Stimulated activated CD8-positive, alpha-beta memory T cell treated with anti-CD3 and anti-CD28 coated beads, Interleukin-7, amount 100 ng/mL, for 4 hours (primary cell): ENCODE measurements at places on chromosomes 6 and 20.

GRCh38 chr6:131976545-131977061, 25.4 kb upstream of the CCN2 start:
- DNase-seq: no peak

DNA sequence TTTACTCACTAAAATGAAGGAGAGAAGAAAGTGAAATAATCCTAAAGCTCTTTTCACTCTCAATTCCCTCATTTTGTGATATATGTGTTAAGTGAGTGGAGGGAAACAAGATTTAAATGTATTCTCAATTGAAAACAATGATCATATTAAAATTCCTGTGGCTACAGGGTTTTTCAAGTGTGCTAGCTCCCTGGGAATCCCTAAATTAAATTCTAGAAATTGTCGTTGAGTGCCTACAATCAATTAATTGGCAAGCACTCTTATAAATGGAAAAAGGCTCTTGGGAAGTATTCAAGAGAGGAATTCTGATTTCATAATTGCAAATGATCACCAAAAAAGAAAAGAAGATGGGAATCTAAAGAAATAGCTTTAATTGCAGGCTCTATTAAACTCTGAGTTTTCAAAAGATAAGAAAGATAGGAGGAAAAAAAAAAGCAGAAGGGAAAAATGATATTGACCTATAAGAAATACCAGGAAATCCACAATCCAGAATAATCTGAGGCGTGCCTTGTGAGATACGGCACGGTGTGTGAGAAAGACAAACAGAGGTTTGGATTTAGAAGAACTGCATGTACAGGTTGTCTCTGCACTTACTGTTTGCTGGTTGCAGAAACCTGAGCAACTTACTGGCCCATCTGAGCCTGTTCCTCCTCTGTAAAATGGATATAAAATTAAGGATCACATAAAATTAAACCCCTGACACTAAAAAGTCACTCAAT, 18.3 kb upstream of the MBOAT1 start:
- no peak for DNase-seq

GRCh38 chr6:160135907-160136655, 14.5 kb downstream of the SLC22A1 start:
- DNase-seq: no peak

DNA sequence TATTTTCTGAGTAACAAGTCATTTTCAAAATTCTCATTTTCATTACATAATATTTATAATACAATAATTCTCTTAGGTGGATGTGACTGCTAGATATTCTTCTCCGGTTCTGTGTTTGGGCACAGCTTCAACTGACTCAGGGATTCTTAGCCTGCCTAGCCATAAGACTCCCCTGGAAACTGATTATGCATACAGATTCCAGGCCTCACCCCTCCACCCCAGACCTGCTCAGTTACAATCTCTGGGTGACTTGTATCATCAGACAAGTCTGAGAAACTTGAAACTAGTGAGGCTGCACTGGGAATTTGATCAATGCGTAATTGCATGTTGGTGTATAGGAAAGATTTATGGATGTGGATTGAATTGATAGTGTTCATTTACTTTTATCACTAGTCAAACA, 25.4 kb downstream of the FLRT3 start:
- no peak for DNase-seq

DNA sequence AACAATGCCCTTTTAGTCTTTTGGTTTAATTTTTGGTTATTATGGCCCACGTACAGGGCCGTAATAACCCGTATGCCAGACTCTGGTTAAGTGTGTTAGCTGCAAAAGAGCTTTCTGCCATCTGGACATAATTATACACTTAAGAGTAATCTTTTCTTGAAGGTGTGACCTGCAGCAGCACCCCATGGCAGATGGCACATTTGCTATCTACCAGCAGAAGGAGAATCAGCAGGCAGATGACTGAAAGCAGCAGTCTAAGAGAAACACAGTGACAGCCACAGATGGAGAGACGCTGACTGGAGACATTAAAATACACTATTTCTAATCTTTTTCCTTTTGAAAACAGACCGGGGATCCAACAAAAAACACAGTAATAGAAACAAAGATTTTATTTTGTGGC, 18.7 kb downstream of the ASF1A start:
- no peak for DNase-seq

- no peak for DNase-seq
Observed at GRCh38 chr6:106473812-106474211, 113.3 kb downstream of the CRYBG1 start.

- no peak for DNase-seq
Observed at GRCh38 chr6:151900256-151900655, 92.8 kb downstream of the ESR1 start.

DNA sequence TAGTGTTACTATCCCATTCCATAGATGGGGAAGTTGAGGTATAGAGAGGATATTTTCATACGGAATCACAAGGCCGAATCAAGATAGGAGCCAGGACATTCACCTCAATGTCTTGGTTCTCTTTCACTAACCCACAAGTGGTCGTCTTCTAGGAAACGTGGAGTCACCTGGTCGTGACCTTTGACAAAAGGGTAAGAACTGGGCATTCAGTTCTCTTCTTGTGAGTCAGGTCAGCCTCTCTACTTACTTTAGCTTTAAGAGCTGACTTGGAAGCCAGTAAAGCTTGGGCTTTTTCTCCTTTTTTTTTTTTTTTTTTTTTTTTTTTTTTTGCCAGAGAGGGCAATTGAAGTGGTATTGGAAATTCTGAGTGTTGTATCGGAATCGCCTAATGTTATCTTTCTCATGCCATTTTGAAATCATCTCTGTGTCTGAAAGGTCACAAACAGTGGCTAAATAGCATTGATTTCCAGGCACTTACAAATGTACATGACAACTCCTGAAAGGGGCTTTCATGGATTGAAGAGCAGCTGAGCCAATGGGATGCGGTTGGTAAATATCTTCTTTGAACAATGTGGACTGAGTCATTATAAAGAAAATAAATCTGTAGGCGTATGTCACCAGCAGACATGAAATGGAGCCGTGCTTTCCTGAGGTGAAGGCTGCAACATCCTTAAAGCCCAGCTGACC, 356.9 kb downstream of the KIF16B start:
- DNase-seq: no peak
